Lung (tissue), 17 donors: ENCODE measurements at places on chromosomes 4 and X.
A peak's percentile ranks its signal among the peaks of the same experiment; 100 is the strongest.

DNA sequence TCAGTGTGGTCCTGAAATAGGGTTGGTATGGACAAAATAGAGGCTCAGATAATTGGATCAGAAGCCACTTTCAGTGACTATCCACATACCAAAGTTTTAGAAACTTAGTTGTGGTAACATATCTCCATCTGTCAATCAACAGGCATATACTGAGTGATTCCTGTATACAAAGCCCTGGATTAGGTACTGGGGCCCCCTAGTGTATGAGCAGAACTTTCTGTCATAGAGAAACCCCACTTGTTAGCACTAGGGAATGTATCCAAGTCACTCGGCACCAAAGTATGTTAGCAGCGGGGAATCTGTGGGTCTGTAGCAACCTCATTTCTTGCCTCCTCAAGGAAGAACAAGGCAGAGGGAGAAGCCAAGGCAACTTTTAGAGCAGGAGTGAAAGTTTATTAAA lies 50.7 kb downstream of the MAP7D3 start:
- DNase-seq: no peak

GRCh38 chrX:106208154-106208553 lies 40.0 kb downstream of the PWWP3B start:
- DNase-seq: no peak

DNA sequence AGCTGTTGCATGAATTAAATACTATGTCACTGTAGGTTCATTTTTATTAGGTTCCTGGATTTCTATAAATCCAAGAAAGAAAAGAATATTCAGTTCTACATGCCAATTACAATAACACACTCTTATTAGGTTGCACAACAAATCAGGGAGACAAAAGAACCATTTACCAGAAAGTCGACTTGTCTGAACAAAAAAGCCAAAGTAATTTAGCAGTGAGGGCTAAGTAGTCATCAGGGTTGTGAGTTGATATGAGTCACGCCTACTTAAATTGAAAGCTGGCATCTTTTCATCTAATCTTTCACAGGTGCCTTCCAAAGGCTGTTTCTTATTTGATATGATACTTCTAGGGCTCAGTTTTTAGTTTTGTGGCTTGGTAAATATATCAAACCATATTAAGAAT lies 25.4 kb upstream of the GNRHR start:
- DNase-seq: no peak

GRCh38 chr4:26806331-26806730 lies 54.3 kb upstream of the STIM2 start:
- DNase-seq: no peak

GRCh38 chr4:113256946-113257345 lies 207.5 kb downstream of the ANK2 start:
- DNase-seq: no peak

DNA sequence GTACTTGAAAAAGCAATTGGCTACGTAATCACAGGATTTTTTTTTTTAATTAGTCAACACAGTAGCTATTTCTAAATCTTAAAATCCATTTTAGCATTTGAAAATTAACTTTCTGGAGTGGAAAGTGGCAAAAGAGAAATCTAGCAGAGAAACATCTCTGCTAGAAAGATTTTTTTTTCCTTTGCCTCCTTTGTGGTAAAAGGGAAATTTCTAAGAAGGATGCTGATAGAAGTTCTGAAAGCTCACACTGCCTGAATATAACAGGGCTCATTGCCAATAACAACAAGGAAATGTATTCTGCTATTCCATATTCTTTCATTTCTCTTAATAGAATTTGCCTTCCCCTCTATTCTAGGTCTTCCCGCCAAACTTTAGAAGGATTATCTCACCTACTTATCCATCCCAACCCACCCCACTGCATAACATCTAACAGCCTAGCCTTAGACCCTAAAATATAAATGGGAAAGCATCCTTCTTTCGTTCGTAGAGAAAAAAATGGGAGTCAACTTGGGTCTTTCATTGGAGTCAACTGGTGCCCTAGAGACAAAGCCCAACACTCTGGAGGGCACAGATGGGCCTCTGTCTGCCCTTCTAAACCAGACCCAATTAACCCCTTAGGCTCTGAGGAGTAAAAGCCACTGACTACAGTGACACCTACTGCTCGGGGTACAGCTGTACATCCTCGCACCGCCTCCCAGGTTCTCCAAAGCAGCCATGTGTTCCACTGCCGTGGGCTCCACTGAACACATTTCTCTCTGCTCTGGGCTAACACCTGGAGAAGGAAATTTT lies 103.9 kb downstream of the MAML3 start:
- peak; percentile 72 for DNase-seq
